ENCODE measurements at places on chromosomes 16 and 17.

- no peak for DNase-seq
Measured at GRCh38 chr16:79493911-79494310, 106.6 kb downstream of the MAF start.

- DNase-seq: no peak
Measured at GRCh38 chr17:67434061-67434525, 57.0 kb downstream of the PITPNC1 start.

- no peak for DNase-seq
Measured at GRCh38 chr16:16120382-16121184, 102.7 kb downstream of the ABCC6 start.

- DNase-seq: no peak
Measured at GRCh38 chr16:19092653-19093410, 20.9 kb upstream of the ITPRIPL2 start.

GRCh38 chr17:83082909-83083367 lies 3.5 kb downstream of the METRNL start:
- DNase-seq: no peak

- no peak for DNase-seq
Measured at GRCh38 chr17:34741967-34742366, 162.6 kb downstream of the TMEM132E start.

- no peak for DNase-seq
Measured at GRCh38 chr17:4163951-4164350, 21.0 kb downstream of the CYB5D2 start.

GRCh38 chr17:50708050-50709000 lies 611 bp upstream of the ANKRD40 start:
- DNase-seq: no peak

DNA sequence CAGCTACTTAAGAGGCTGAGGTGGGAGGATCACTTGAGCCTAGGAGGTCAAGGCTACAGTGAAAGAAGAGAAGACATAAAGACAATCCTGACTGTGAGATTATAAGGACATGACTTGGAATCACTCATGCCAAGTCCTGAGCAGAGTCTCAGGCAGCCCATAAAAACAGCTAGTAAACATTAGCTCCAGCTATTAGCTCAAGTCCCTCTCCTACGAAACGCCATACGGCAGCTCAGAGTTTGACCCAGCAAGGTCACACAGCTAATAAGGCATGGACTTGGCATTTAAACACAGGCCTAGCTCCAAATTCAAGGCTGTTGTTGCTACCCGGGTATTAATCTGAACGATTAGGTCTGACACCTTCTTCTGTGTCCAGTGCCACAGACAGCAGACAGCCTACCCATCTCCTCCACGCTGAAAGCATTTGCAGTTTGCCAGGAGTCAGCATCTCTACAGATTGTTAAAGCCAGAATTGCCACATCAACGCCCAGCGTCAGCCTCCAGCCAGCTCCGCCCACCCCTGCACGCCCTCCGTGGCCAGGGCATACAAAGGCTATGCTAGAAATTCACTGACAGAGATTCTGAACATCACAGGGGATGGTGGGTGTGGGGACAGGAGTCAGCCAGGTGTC lies 9.9 kb upstream of the TMEM114 start:
- DNase-seq: no peak

DNA sequence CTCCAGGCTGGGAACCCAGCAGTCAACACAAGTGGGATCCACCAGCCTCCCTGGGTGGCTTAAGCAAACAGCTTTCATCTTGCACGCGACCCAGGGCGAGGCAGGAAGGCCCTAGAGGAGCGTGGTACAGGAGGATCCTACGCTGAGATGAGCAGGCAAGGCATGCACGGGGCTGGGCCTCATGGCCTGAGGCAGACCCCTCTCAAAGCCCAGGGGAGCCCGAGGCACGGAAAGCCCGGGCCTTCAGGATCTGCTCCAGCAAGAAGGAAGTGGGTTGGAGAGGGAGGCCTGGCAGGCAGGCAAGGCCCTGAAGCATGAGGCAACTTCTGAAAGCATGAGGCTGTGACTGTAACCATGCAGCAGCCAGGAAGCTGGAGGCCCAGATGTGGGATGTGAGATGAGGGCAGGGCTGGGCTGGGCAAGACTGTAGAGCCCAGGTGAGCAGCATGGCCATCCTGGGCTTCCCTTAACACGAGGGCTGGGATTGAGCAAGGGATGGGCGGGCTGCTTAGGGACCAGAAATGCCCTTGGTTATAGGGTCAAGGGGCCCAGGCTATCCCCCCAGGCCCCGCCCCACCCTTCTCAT lies 338.7 kb downstream of the C16orf95 start:
- no peak for DNase-seq

- no peak for DNase-seq
Measured at GRCh38 chr16:74942977-74943918, 41.7 kb downstream of the WDR59 start.

GRCh38 chr17:11807606-11808005 lies 189.7 kb downstream of the ZNF18 start:
- no peak for DNase-seq

- no peak for DNase-seq
Measured at GRCh38 chr17:56652628-56653027, 59.1 kb downstream of the NOG start.

GRCh38 chr17:12664894-12665262 lies 812 bp upstream of the MYOCD start:
- no peak for DNase-seq

- DNase-seq: no peak
Measured at GRCh38 chr16:4679850-4680636, 13.3 kb upstream of the NUDT16L1 start.

GRCh38 chr17:17156511-17156910 lies 49.6 kb downstream of the PLD6 start:
- no peak for DNase-seq

- DNase-seq: no peak
Measured at GRCh38 chr17:65515959-65516948, 45.2 kb downstream of the AXIN2 start.

DNA sequence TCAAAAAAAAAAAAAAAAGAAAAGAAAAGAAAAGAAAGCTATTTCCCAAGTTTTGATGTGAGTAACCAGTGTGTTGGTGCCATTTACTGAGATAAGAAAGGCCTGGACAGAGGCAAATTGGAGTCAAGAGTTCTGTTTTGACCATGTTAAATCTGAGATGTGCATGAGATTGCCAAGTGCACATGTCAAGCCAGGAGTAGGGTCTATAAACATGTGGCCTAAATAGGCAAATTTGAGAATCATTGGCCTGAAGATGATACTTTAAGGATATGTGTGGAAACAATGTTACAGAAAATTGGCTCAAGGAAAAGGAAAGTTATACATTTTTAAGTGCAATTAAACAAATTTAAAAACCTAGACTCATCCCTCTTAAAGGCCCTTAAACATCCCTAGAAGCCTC lies 15.3 kb upstream of the SMG1 start:
- DNase-seq: no peak

- DNase-seq: no peak
Measured at GRCh38 chr17:81930142-81931125, 2.9 kb upstream of the MAFG start.

DNA sequence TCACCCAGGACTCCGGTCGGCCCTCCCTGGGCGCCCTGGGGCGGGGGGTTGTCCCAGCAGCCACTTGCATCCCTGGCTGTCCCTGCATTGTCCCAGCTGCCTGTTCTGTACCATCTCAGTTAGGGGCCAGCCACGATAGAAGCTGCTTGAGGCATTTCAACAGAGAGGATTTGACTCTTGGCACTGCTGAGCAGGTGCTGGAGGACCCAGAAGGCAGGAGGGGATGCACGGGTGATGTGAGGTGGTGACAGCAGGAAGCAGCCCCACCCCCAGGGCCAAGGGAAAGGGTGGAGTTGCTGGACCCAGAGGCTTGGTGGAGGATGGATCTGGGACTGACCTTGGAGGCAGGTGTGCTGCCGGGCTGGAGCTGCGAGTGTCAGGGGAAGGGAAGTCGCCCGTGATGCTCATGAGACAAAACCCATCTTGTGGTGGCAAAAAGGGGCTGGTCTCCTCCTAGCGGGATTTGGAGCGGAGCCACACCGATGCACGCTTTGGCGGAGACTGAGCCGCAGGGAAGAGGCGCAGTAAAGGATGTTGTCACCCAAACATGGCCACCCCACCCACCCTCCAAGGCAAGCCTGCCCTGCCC lies 188.0 kb upstream of the GSE1 start:
- DNase-seq: no peak

DNA sequence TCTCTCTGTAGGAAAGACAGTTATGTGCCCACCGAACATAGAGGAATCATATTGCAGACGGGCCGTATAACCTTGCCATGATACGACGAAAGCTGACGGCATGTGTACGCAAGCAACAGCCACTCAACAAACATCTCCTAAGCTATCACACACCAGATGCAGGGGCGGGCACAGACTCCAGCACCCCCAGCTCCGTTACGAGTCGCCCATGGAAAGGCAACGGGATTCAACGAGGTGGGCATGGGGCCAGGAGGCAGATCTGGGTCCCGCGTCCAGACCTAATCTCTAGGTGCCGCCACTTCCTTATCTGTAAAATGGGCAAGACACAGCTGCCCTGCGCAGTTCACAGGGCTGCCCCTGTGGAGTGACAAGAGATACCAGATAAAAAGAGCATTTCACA lies 35.6 kb downstream of the ABR start:
- no peak for DNase-seq

DNA sequence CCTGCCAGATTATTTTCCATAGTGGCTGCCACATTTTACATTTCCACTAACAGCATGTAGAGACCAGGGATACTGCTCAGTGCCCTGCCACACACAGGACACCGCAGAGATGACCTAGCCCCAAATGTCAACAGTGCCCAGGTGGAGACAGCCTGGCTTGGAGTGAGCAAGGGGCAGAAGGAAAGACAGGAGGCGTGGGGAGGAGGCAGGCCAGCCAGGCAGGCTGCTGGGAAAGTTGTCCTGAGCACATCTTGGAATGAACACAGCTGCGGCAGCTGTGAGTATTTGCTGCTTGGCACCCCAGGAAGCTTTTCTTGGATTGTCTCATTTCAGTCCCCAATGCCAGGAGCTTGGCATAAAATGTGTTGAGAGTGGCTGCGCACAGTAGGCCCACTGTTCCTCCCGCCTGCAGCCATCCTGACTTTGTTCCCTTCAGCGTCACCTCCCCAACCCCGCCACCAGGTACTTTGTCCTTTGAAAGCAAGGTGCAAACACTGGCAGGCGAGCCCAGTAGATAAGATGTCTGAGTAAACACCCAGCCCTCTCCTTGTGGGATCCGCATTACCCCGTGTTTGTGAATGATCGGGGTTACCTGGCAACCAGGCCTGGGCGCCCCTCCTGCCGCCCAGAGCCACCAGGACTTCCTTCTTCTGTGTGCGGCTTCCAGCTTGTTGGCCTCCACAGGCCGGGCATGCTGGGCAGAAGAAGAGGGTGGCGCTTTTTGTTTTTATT lies 114.0 kb downstream of the CMIP start:
- DNase-seq: no peak

DNA sequence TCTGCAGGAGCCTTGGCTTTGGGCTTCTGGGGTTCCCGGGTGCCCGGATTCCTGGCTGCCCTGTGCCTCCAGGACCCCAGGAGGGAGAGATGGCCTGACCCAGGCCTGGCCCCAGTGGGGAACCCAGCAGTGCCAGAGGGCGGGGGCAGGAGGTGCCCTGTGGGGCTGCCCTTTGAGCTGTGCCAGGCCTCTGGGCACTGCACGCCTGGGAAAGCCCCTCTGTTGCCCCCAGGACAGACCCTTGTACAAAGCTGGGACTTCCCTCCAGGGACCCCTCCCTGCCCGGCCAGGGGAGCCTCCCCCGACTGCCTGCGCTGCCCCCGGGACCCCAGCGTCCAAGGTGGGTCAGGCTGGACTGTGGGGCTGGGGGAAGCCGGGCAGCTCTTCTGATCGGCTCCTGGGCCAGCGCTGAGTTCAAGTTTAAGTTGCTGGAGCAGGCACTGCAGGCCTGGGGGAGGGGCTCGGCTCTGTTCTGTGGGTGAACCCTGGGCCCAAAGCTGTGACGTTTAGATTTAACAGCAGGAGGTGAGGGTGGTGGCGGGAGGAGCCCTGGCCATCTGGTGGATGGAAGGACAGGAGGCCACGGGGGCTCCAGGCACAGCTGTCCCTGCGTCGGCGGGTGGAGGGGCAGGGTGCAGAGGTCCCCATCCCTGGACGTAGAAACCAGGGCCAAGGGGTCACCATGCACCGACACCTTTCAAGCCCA lies 27.6 kb upstream of the C1QTNF8 start:
- no peak for DNase-seq

- DNase-seq: peak; percentile 23
Measured at GRCh38 chr17:76968707-76969597, 100.7 kb downstream of the MGAT5B start.

DNA sequence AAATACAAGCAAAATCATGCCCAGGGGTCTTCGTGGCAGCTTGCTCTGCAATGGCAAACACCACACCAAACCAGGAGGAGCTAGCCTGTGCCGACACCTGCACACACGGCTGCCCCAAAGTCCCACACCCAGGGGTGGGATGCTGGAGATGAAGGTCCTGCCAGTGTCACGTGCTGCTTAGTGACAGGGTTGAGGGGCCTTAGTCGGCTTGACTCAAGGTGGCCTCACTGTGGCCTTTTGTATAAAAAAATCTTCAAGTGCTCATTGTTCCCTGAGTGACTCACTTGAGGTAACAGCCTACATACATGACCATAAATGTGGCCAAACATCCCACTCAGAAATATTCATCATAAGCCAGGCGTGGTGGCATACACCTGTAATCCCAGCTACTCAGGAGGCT lies 7.3 kb downstream of the TRIM65 start:
- no peak for DNase-seq

GRCh38 chr17:28738680-28739384 lies 5.0 kb upstream of the TRAF4 start:
- DNase-seq: no peak

- no peak for DNase-seq
Measured at GRCh38 chr16:86089991-86090390, 191.0 kb downstream of the IRF8 start.

GRCh38 chr17:9146064-9146463 lies 124.8 kb downstream of the NTN1 start:
- no peak for DNase-seq

GRCh38 chr16:84169765-84170310 lies 17.0 kb downstream of the TAF1C start:
- no peak for DNase-seq

GRCh38 chr17:82752371-82753200 lies 721 bp downstream of the TBCD start:
- no peak for DNase-seq

DNA sequence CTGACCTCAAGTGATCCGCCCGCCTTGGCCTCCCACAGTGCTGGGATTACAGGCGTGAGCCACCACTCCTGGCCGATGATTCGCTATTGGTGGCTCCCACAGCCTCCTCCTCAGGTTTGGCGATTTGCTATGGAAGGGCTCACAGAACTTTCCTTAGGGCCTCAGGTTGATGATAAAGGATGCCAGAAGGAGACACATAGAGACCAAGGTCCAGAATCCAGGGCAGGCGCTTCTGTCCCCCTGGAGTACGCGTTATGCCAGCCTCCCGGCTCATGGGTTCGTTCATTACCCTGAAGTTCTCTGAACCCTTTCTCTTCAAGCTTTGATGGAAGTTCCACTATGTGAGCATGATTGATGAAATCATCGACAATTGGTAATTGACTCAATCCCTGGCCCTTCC lies 19.9 kb downstream of the LGALS3BP start:
- no peak for DNase-seq
